Ovary (tissue), 10 donors: ENCODE measurements at places on chromosomes 1 and 21. TPM values are rescaled to one million over a fixed set of nuclear protein-coding genes. Genes with fewer than 3 reads are reported as not detected.

GRCh38 chr1:156925154-156926010 is 5.0 kb downstream of the LRRC71 start:
- peaks cover 4% of the 10 kb centered on the region for H3K27me3 ChIP-seq
- no peaks in the 10 kb centered on the region for H3K36me3 ChIP-seq

DNA sequence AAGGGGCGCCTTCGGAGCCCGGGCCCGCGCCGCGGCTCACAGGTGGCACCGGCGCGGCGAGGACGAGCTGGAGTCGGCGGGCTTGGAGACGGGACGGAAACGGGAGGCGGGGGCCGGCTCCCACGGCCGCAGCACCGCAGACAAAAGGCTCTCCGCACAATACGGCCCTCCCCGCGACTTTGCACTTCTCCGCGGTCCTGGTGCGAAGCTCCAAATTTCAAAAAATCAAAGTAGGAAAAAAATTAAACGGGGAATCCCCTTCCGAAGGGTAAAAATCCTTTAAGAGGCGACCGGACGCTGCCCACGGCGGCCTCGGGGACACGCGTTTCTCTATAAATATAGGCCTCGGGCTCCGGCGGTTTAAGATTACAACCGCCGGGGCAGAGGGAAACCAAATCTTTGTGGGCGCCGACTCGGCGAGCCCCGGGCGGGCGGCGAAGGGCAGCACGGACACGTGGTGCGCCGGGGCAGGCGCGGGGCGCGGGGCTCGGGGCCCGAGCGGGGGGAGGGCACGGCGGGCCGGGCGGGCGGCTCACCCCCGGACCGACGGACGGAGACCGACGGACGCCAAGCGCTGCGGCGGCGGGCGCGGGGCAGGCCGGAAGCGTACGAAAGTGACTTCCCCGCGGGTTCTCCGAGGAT is 453 bp downstream of the PABPC4 start:
- peak overlapping the region; percentile 92 for H3K4me3 ChIP-seq
- no peaks in the 10 kb centered on the region for H3K27me3 ChIP-seq
- peak overlapping the region; percentile 43 for H3K27ac ChIP-seq
- peak; percentile 33 for DNase-seq
- H3K36me3 ChIP-seq: no peaks in the 10 kb centered on the region

- no peak overlapping the region for H3K4me3 ChIP-seq
- no peaks in the 10 kb centered on the region for H3K4me1 ChIP-seq
- no peaks in the 10 kb centered on the region for H3K27me3 ChIP-seq
- no peak overlapping the region for H3K27ac ChIP-seq
Measured at GRCh38 chr1:169363046-169363730, 4.4 kb downstream of the NME7 start.

- H3K4me1 ChIP-seq: no peaks in the 10 kb centered on the region
- no peak for DNase-seq
- H3K36me3 ChIP-seq: no peaks in the 10 kb centered on the region
Measured at GRCh38 chr1:32486463-32487113, 21.7 kb downstream of the ZBTB8B start.

- H3K27ac ChIP-seq: no peak overlapping the region
- DNase-seq: no peak
- H3K36me3 ChIP-seq: no peaks in the 10 kb centered on the region
Measured at GRCh38 chr1:111649227-111649626, 29.6 kb downstream of the RAP1A start.

- DNase-seq: no peak
- no peaks in the 10 kb centered on the region for H3K4me1 ChIP-seq
- H3K4me3 ChIP-seq: no peak overlapping the region
- no peak overlapping the region for H3K27ac ChIP-seq
- H3K27me3 ChIP-seq: no peaks in the 10 kb centered on the region
- no peaks in the 10 kb centered on the region for H3K36me3 ChIP-seq
Measured at GRCh38 chr1:95496307-95496706, 262.3 kb downstream of the RWDD3 start.

DNA sequence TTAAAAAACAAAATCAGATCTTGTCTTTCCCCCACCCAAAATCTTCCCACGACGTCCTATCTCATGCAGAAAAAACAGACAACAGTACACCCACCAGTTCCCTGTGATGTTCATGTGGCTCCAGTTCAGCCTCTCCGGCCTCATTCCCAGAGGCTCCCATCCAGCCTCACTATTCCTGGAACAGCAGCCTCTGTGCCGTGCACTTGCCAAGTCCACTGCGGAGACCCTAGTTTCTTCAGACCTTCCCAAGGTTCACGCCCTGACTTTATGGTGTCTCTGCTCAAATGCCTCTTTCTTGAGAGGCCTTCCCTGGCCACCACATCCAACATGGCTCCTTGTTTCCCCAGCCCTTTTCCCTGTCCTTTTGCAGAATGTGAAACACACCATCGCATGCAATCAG is 106.3 kb upstream of the BACE2 start:
- no peak for DNase-seq
- no peaks in the 10 kb centered on the region for H3K4me1 ChIP-seq
- H3K27ac ChIP-seq: no peak overlapping the region
- no peaks in the 10 kb centered on the region for H3K36me3 ChIP-seq

- H3K4me1 ChIP-seq: peaks cover 6% of the 10 kb centered on the region
- no peak overlapping the region for H3K4me3 ChIP-seq
- H3K27ac ChIP-seq: no peak overlapping the region
Measured at GRCh38 chr1:242086093-242086492, 87.2 kb upstream of the MAP1LC3C start.

DNA sequence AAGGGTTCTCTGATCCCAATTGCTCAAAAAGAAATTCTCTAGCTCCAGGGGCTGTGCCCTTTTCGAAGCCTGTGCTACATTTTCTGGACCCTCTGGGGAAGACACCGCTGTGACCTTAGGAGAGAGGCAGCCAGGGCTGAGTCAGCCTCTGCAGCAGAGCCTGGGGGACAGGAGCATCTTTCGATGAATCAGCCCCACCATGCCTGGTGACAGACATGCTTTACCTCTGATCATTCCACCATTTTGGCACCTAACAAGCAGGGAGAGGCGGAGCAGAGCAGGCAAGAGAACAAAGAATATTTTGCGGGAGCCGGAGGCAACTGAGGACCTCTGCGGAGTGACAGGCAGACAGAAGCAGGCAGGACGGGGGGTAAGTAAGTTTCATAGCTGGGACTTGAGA is 84.9 kb downstream of the VWA5B1 start:
- no peaks in the 10 kb centered on the region for H3K4me1 ChIP-seq
- no peaks in the 10 kb centered on the region for H3K36me3 ChIP-seq
- H3K27me3 ChIP-seq: no peaks in the 10 kb centered on the region

- no peaks in the 10 kb centered on the region for H3K36me3 ChIP-seq
- no peaks in the 10 kb centered on the region for H3K4me1 ChIP-seq
- H3K27me3 ChIP-seq: no peaks in the 10 kb centered on the region
- H3K4me3 ChIP-seq: no peak overlapping the region
- H3K27ac ChIP-seq: no peak overlapping the region
Measured at GRCh38 chr1:108327534-108328466, 83.9 kb upstream of the NBPF4 start.

DNA sequence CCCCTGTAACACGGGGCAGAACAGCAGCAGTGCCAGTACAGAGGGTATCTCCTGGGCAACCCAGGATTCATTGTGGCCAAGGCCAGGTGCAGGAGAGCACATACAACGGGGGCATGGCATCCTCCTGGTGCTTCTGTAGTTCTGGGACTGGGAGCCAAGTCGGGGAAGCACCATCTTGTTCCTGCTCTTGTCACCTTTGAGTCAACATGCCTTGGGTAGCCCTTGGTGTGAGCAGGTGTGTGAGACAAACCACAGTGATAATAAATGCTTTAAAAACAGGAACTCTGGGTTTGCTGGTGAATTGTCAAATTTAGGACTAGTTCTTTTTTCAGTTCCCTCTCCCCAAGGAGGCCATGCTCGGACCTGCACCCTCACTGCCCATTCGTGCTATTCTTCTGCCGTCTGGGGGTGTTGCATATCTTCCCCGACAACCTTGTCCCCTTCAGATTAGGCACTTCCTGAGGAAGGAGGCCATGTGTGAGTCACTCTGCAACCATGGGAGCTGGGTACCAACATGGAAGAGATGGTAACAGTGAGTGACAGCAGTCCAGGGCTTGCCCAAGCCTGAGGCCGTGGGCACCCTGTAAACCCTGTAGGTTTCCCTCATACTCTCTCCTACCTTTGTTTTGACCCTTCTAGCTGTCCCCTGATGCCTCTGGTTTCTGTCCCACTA is 150.2 kb downstream of the GRIK3 start:
- DNase-seq: no peak
- no peaks in the 10 kb centered on the region for H3K4me1 ChIP-seq
- H3K36me3 ChIP-seq: no peaks in the 10 kb centered on the region
- no peak overlapping the region for H3K4me3 ChIP-seq

DNA sequence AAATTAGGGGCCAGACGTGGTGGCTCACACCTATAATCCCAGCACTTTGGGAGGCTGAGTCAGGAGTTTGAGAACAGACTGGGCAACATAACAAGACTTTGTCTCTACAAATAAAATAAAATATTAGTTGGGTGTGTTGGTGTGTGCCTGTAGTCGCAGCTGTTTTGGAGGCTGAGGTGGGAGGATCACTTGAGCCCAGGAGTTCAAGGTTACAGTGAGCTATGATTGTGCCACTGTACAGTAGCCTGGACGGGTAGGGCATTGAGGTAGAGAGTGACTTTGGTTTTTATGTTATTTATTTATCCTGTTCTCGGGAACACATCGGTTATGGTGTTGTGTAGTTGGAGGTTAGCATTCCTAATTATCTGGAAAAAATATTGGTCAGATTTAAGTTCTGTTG is 19.5 kb downstream of the KIF1B start:
- DNase-seq: no peak
- no peaks in the 10 kb centered on the region for H3K27me3 ChIP-seq
- no peak overlapping the region for H3K4me3 ChIP-seq
- peaks cover 6% of the 10 kb centered on the region for H3K4me1 ChIP-seq

- no peak for DNase-seq
- H3K4me3 ChIP-seq: no peak overlapping the region
- H3K27ac ChIP-seq: no peak overlapping the region
- H3K4me1 ChIP-seq: no peaks in the 10 kb centered on the region
Measured at GRCh38 chr21:36087362-36088138, 17.7 kb downstream of the CBR1 start.

- no peak for DNase-seq
- H3K27ac ChIP-seq: no peak within 1 kb of the TSS
- no peaks in the 10 kb centered on the region for H3K4me1 ChIP-seq
- H3K27me3 ChIP-seq: no peaks in the 10 kb centered on the region
Measured at GRCh38 chr1:152970495-152970894, at the start of gene SPRR4. TSS of gene SPRR4 (plus strand) at chr1:152970648. CDS start at chr1:152971891, 1,243 bp downstream.

DNA sequence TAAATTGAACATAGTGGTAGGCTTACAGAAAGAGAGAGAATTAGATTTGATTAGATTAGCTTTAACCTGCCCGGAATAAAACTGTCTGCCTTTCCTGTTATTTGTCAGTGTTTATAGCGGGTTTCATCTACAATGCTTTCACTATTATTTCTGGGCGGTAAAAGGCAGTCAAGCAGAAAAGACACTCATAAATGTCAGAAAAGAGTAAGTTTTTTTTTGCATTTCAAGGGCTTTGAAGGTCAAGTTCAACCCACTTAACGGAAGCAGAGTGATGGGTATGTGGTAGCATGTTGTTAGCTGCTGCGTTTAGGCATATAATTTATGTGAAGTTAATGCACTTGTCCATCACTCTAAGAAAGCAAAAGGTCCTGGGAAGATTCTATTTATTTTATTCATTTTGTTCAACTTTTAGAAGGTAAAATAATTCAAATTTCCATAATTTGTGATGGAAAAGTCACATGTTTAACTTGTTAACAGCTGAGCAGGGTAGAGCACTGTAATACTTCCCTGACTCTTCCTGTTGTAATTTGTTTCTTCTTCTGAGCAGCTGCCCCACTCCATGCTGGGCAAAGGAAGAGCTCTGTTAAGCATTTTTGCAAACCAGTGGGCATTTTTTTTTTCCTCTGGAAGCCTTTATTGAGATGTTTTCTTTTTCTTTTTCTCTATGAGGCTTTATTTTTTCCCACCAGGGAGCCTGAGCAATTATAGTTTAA is 220.1 kb downstream of the ST6GALNAC3 start:
- DNase-seq: no peak
- H3K27ac ChIP-seq: no peak overlapping the region
- H3K4me3 ChIP-seq: no peak overlapping the region
- no peaks in the 10 kb centered on the region for H3K27me3 ChIP-seq
- H3K4me1 ChIP-seq: peaks cover 1% of the 10 kb centered on the region

DNA sequence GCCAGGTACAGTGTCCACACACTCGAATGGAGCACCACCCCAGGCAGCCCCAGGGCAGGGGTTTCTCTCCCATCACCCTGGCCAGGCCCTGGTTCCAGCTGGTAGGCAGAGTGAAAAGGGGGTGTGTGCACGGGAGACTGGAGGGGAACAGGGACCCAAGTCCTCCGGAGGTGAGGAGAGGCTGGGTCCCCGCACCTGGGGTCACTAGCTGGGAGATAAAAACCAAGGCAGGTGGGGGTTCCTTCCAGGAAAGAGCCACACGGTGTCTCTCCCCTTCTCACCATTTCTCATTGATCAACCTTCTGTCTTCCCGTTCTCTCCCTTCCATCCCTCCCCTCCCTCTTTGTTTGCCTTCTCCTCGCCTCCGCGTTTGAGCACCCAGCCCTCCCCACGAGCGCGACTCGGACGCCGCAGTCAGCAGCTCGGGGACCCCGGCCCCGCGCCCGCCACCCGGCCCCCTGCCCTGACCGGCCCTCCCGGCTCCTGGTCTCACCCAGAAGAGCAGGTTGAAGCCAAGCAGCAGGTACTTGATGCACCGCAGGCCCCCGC is 358 bp downstream of the TSPAN2 start:
- no peak overlapping the region for H3K27ac ChIP-seq
- no peak for DNase-seq
- H3K36me3 ChIP-seq: no peaks in the 10 kb centered on the region
- no peaks in the 10 kb centered on the region for H3K4me1 ChIP-seq
- peak overlapping the region; percentile 64 for H3K4me3 ChIP-seq

DNA sequence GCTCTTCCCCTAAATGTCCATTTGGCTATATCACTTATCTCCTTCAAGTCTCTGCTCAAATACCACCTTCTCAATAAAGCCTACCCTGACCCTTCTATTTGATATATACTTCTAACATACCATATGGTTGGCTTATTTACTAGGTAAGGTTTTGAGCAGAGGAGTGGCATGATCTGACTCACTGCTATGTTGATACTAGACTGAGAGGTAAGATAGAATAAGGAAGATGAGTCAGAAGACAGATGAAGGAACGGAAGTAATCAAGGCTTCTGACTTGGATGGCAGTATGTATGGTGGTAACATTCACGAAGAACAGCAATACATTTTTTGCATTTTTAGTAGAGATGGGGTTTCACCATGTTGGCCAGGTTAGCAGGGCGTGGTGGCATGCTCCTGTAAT is 4.8 kb upstream of the HRNR start:
- no peak overlapping the region for H3K4me3 ChIP-seq
- H3K36me3 ChIP-seq: no peaks in the 10 kb centered on the region
- H3K4me1 ChIP-seq: no peaks in the 10 kb centered on the region
- H3K27ac ChIP-seq: no peak overlapping the region

Gene TMPRSS15
- not detected for total RNA-seq

Gene MAP3K21
- 1.8 TPM for total RNA-seq

Gene LYPD8
- not detected for total RNA-seq

Gene SLAMF1
- total RNA-seq: 0.31 TPM

Gene SFN
- 0.35 TPM for total RNA-seq

Gene FAM131C
- total RNA-seq: 0.50 TPM

Gene USH2A
- total RNA-seq: not detected

Gene ARMH1
- total RNA-seq: 6.7 TPM

Gene SPRR2B
- total RNA-seq: 1.2 TPM

Gene KCNJ10
- total RNA-seq: 0.15 TPM

Gene LAMB3
- 7.5 TPM for total RNA-seq
